ENCODE measurements at places on chromosomes 6 and 20.

- no peak for DNase-seq
Observed at GRCh38 chr6:136070815-136071214, 179.3 kb downstream of the MTFR2 start.

GRCh38 chr6:129835691-129836090, 25.4 kb downstream of the TMEM244 start:
- no peak for DNase-seq

GRCh38 chr6:133951881-133952814, 876 bp upstream of the TBPL1 start:
- no peak for DNase-seq

DNA sequence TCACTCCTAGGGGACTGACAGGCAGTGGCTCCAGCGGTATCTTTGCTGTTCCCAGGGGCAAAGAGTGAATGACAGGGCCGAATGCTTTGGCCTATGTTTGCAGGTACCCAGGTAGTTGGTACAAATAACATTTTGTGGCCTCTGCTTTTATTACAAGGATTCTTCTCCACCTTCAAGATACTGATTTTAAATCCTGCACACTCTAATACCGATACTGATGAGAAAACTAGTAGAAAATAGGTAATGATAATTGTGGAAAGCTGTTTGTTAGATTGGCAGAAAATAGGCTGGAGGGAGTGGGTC, 772 bp downstream of the HINT3 start:
- no peak for DNase-seq

- peak; percentile 18 for DNase-seq
Observed at GRCh38 chr6:121951918-121952379, 447.5 kb upstream of the HSF2 start.

GRCh38 chr6:119547024-119547423, 197.5 kb upstream of the MAN1A1 start:
- no peak for DNase-seq

- DNase-seq: no peak
Observed at GRCh38 chr6:98875375-98875774, 41.0 kb downstream of the POU3F2 start.

DNA sequence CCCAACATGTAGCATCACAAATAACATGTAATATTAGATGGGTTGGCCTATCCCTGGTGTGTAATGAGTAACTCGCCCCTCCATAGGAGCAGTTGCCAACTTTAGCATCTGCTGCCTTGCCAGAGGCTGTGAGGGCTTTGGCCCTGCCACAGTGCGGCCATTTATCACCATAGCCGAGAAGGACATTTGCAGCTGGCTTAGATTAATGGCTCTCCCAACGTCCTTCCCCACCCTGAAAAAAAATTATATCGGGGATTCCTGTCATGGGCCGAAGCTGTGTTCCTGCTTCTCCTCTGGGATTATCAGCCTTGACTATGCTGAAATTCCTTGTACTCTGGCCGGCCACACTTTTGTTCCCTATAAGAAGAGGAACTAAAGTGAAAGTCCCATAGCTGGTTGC, 7.6 kb upstream of the ADIG start:
- no peak for DNase-seq

DNA sequence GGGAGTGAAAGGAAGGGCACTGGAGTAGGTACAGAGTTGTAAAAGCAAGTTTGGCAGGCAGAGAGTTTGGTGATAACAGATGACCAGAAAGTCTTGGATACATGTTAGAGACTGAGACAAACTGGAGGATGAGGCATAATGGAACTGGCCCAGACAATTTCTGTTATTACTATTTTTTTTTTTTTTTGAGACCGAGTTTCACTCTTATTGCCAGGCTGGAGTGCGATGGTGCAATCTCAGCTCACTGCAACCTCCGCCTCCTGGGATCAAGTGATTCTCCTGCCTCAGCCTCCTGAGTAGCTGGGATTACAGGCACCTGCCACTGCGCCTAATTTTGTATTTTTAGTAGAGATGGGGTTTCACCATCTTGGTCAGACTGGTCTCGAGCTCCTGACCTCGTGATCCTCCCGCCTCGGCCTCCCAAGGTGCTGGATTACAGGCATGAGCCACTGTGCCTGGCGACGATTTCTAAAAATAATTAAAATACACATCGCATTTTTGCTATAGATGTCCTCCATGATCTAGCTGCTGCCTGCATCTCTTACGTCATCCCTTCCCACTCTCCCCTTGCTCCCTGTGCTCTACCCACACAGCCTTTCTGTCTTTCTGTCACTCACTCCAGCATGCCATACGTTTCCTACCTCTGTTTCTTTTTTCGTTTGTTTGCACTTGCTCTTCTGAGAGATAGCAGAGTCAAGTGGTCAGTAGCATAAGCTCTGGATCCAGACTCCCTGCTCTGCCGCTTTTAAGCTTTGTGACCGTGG, 23.5 kb downstream of the MAPK14 start:
- DNase-seq: no peak

GRCh38 chr6:159540152-159540551, 152.9 kb downstream of the SOD2 start:
- no peak for DNase-seq

- DNase-seq: peak; percentile 98
Observed at GRCh38 chr6:30752157-30752927, 8.0 kb upstream of the IER3 start.

DNA sequence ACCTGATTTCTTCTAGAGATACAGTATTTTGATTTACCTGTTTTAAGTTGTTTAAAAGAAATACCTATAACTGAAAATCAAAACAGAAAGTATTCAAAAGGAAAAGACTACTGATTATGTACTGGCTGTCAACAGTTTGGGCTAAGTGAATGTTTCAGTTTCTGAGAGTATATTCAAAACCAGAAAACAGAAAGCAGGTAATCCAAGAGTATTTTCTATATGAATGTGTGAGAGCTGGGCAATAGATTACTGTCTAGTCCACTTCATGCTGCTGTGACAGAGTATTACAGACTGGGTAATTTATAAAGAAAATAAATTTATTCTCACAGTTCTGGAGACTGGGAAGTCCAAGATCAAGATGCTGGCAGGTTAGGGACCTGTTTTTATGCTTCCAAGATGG, 261.0 kb downstream of the ARHGAP18 start:
- DNase-seq: no peak

DNA sequence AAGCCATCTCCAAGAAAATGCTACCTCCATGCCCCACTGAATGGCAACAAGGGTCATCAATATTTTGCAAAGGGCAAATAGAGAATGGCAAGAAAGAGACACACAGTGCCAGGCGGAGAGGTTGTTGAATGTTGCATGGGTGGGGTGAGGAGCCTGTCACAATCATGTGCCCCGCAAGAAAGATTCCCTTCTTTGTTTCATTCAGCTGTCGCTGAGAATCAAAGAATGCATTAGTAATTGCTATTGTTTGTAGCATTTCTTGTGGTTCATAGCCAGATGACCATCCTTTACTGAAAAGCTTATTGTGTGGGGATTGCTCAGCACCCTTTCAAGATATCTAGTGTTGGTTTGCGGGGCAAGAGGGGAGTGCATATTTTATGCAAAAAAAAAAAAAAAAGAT, 166.5 kb upstream of the QKI start:
- no peak for DNase-seq

DNA sequence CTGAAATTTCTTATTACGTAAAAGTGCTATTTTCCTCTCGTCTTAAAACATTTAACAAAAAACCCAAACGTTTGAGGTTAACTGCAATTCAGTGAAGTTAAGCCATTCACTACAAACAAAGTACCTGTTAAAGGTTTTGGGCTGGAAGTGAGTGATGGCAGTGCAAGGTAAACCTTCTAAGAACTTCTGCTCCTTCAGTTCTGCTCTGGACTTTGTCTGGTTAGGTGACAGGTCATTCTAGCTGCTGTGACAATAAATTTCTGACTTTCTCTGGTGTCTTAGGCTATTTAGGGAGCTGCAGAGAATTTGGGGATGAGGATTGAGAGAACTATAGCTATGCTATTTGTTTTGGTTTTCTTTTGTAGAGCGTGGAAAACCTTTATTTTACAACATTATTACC, 36.5 kb upstream of the NEDD9 start:
- DNase-seq: no peak

- DNase-seq: peak; percentile 56
Observed at GRCh38 chr6:167116109-167116837, 6.6 kb upstream of the CCR6 start.

DNA sequence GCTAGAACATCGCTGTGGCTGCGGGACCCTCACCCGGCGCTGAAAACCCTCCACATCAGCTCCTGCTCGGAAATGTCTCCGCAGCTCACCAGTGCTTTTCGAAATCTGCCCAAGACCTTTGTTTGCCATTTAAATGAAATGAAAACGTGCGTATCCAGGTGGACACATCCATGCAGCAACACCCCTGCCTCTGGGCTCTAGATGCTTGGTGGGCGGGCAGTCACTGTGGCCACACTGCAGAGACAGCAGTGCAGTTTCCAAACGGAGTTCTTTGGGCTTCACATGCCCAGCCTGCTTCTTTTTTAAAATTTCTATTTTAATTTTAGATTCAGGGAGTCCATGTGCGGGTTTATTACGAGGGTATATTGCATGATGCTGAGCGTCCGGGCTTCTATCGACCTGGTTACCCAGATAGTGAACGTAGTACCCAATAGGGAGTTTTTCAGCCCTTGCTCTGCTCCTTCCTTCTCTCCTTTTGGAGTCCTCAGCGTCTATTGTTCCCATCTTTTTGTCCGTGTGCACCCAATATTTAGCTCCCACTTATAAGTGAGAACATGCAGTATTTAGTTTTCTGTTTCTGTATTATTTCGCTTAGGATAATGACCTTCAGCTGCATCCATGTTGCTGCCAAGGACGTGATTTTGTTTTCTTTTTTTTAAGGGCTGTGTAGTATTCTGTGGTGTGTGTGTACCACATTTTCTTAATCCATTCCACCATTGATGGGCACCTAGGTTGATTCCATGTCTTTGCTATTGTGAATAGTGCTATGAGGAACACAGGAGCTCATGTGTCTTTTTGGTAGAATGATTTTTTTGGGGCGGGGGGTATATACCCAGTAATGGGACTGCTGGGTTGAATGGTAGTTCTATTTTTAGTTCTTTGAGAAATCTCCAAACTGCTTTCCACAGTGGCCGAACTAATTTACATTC, 4.8 kb upstream of the TUBB2B start:
- no peak for DNase-seq

GRCh38 chr20:46333161-46333991, 25.1 kb upstream of the CDH22 start:
- peak; percentile 62 for DNase-seq

- no peak for DNase-seq
Observed at GRCh38 chr6:159929819-159930218, 39.0 kb downstream of the MAS1 start.

DNA sequence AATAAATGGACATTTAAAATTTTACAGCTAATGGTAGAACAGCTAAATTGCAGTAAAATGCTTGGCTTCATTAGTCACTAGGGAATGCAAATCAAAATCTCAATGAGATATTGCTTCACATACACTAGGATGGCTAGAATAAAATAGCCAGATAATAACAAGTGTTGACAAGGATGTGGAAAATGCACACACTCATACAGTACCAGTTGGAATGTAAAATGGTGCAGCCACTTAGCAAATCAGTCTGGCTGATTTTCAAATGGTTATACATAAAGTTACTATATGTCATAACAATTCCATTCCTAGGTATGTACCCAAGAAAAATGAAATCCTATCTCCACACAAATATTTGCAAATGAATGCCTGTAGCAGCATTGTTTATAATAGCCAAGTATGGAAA, 452.1 kb downstream of the HDGFL1 start:
- DNase-seq: no peak

GRCh38 chr20:62606551-62607201, 35.6 kb upstream of the SLCO4A1 start:
- DNase-seq: no peak

DNA sequence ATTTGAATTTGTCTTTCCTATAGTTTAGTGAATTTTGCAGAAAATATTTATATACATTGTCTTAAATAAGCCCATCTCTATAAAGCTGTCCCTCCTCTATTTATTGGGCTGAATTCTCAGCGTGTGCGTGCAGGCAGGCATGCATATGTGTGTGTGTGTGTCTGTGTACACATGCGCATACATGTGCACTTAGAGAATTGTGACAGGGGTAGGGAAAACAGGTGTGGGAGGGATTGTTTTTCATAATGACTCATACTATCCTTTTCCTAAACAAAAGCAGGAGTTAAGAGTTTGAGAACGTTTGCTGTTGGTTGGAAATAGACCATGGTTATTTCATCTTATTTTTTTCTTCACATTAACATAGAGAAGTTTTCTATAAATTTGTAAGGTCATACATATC, 43.4 kb upstream of the FABP7 start:
- no peak for DNase-seq

DNA sequence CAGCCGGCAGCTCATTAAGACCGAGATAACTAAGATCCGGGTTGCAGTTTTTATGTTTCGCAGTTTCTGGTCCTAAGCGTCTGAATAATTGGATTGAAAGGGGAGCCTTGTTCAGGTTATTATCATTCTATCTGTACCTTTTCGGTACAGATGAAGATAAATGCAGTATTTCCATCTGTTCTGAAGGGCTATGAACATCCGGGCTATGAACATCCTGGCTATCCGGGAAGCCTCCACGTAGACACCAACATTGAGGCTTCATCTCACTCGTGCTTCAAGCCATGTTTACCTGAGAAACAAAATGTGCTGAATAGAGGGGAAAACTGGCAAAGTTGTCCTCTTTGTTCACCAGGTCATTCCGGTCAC, 399 bp upstream of the REPS1 start:
- no peak for DNase-seq

GRCh38 chr6:38354037-38354381, 285.7 kb downstream of the BTBD9 start:
- DNase-seq: no peak

GRCh38 chr20:58214310-58214709, 14.1 kb downstream of the ANKRD60 start:
- DNase-seq: no peak

DNA sequence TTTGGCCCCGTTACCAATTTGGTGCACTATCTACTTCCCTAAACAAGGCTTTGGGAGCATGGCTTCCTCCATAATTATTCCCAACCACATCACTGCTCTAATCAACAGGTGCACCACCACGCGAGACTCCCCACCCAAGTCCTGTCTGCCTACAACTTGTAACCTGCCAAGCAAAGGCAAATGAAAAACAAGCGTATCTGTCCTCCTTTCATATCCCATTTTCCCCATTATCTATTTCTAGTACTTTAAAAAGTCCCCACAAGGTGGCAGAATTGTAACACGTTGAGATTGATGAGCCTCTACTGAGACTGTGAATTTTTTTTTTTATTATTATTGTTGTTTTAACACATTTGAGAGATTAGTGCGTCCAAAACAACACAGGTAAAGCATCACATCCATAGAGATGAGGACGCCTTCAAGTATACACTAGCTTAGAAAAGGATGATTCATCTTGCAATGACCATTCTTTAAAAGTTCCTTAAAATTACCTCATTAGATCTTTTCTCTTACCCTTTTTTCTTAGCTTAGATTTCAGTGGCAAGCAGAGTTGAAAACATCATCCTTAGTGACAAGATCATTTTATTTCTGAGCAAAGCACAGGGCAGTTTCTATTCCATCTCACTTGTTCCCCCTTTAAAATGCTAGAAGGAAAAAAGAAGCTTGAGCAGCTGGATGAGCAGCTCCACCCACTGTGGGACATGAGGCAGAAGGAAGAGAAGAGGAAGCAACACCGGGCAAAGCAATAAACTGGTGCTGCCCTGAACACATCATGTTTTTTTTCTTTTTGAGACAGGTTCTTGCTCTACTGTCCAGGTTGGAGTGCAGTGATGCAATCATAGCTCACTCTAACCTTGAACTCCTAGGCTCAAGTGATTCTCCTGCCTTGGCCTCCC, 210.8 kb downstream of the ARHGAP18 start:
- DNase-seq: no peak

- peak; percentile 57 for DNase-seq
Observed at GRCh38 chr6:138162111-138162954, 594 bp downstream of the ARFGEF3 start.

- DNase-seq: no peak
Observed at GRCh38 chr6:9481292-9482029, 933.4 kb downstream of the TFAP2A start.

- DNase-seq: no peak
Observed at GRCh38 chr20:12219798-12220197, 302.1 kb downstream of the BTBD3 start.

Measured in breast epithelium (tissue), 4 donors.